Activated T-cell treated with anti-CD3 and anti-CD28 coated beads, Interleukin-2, amount 50 U/mL, for 72 hours (primary cell): ENCODE measurements at places on chromosomes 3 and 15. TPM values are rescaled to one million over a fixed set of nuclear protein-coding genes. Genes with fewer than 3 reads are reported as not detected.

DNA sequence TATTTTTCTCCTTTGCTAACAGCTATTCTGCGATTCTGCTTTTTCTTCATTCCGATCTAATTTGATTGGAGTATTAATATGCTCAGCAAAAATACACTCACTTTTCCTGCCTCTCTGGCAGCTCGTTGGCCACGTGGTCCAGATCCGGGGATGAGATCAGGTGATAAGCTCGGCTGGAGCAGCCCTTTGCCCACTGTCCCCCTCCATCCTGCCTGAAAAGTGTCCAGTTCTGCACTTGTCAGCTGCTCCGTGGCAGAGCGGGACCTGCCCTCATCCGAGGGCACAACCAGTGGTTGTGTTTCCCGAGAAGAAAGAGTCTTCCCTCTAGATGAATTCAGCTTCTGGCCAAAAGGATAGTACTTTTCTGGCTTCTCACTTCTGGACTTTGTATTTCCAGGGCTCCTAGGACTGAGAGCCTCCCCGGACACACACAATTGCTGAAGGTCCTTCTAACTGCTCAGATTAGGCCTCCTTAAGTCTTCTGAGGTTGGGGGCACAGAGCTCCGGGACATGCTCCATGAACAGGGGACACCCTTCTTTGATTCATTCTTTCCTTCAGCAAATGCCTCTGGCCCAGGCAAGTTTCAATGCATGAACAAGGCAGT lies 103.9 kb upstream of the ALDH1A3 start:
- no peak for DNase-seq

Gene FES
- 81.5 TPM for total RNA-seq

DNA sequence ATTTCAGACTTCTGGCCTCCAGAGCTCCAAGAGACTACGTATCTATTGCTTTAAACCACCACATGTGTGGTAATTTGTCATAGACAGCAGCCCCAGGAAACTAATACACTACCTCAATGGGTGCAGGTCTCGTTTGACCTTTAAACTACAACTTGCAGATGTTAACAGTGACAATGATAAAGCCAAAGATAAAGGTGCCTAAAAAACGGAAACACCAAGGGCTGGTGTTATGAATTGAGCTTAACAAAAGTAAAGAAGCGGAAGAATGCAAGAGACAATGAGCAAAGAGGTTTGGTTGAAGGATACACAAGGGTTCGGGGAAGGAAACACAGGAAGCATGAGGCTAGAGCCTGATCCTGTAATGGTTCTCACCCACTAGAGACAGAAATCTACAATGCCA lies 50.8 kb downstream of the RFTN1 start:
- DNase-seq: no peak

Gene CCDC50
- total RNA-seq: 35.9 TPM

DNA sequence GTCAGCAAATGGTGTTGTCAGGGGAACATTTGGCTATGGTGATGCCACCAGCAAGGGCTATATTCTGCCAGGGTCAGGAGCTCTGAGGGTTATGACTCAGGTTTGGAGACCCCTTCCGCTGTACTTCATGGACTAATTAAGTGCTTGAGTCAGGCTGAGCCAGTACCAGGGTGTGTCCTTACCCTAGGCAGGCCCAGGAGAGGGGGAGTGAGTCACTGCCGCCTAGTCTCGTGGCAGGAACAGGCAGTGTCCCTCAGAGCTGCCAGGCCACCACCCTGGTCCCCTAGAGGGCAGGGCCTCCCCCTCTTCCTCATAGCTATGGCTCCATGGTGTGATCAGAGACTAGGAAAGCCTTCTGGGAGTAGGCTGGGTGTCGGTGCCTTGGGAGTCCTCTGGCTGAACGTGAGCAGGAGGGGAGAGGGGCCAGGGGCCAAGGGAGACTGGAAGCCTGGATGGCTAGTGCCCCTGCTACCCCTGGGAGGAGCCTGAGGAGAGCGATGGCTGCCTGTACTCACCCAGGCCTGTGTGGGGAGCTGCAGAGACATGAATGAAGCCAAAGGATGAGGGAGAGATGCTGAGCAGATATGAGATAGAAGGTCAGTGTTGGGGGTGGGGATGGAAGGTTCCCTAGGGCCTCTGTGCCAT lies 10.6 kb downstream of the MAPKAPK3 start:
- DNase-seq: no peak

- DNase-seq: no peak
Measured at GRCh38 chr15:100100926-100101325, 240.8 kb downstream of the ADAMTS17 start.

DNA sequence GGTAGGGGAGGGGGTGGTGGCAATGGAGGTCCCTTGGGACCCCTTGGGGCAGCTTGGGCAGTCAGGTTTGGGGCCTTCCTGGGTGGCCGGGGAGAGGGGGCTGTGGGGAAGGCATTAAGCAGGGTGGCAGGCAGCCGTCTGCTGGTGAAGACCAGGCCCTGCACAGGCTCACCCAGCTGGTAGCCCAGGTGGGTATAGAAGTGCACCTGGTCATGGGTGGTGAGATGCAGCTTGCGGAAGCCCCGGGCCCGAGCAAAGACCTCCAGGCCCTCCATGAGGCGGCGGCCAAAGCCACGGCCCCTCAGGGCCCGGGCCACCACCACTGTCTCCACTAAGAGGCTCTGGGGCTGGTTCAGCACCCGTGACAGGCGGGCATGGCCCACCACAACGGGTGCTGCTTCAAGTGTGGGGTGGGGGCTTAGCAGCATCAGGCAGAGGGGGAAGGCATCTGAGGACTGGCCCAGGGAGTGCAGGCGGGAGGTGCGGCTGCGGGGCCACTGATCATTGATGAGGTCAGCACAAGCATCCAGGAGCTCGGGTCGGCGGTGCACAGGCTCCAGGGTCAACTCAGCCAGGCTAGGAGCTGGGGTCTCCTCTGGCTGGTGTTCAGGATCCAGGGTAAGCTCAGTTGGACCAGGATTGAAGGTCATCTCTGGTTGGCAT lies 2.4 kb downstream of the HYAL3 start:
- DNase-seq: no peak

- no peak for DNase-seq
Measured at GRCh38 chr3:181317508-181317907, 328.0 kb upstream of the DNAJC19 start.

Gene ETV5
- total RNA-seq: 2.9 TPM

Gene FGF7
- total RNA-seq: not detected

Gene SLC22A13
- 1.2 TPM for total RNA-seq

DNA sequence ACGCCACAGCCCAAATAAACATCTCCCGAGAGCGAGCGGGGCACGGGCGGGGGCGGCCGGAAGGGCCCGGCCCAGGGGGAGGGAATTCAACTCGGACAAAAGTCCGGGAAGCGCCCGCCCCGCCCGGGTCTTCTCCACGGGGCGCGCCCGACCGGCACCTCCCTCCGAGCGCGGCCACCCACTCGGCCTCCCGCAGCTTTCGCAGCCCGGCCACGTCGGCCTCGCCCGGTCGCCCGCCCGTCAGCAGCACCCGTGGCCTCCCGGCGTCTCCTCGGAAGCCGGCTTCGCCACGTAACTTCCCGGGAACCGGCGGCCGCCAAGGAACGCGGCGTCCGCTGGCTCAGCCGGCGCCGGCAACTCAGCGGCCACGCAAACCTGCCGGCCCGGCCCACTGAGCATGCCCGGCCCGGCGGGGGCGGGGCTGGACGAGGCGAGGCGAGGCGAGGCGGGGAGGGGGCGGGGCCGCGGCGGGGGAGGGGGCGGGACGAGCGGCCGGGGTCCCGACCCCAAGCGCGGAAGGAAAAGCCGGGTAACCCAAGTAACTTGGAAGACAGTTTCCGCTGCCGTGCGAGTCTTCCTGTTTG lies at the start of gene TJP1:
Gene TJP1, minus strand, starts transcription at position 369 of the 584 bp plus-strand sequence. CDS start 440 bp downstream, outside the sequence.
- no peak for DNase-seq

Gene RYR3
- total RNA-seq: not detected

Gene CIP2A
- 32.5 TPM for total RNA-seq

GRCh38 chr15:40695469-40695890 lies 506 bp downstream of the RAD51 start:
- DNase-seq: peak; percentile 51

DNA sequence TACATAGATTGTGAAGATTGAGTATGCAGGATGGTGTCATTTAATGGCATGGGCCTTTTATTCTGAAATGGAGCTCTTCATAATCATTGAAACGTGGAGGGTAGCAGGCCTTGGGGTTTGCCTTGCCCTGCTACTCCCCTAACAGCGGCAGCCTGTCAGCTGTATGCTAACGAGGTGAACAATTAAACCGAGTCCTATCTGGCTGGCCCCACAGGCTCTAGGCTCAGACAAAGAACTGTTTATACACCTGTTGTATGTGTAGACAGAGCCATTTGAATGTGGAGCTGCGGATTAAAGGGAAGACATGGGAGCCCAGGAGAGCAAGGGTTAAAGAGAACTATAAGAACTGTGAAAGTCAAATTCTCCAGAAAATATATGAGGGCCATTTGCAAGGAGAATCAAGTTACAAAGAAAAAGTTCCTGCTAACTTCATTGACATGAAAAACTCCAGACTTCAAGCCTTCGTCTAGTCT lies 116.7 kb upstream of the CGNL1 start:
- no peak for DNase-seq

Gene CRABP1
- not detected for total RNA-seq

Gene CATSPER2
- 4.5 TPM for total RNA-seq

Gene CLDN16
- total RNA-seq: not detected

GRCh38 chr3:110362751-110363150 lies 708.9 kb upstream of the NECTIN3 start:
- DNase-seq: no peak

DNA sequence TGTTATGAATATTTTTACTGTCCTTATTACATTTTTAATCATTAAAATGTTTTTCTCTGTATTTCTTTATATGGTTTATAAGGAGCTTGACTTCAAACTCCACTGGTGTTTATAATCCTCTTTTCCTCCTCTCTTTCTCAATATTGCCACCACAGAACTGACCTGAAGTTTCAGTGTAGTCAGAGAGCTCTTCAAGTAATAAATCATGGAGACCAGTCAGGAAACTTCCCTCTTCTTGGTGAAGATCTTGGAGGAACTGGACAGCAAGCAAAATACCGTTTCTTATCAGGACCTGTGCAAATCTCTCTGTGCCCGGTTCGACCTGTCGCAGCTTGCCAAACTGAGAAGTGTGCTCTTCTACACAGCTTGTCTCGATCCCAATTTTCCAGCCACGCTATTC lies 23.8 kb downstream of the MINAR1 start:
- DNase-seq: no peak
